RWPE2 (cell line): ENCODE measurements at places on chromosomes 11 and 22.

GRCh38 chr11:42025121-42025803 lies 565.8 kb upstream of the LRRC4C start:
- H3K36me3 ChIP-seq, result no peaks in the 10 kb centered on the region
- no peaks in the 10 kb centered on the region for H3K27me3 ChIP-seq
- no peak overlapping the region for H3K27ac ChIP-seq
- H3K4me3 ChIP-seq, result no peak overlapping the region

DNA sequence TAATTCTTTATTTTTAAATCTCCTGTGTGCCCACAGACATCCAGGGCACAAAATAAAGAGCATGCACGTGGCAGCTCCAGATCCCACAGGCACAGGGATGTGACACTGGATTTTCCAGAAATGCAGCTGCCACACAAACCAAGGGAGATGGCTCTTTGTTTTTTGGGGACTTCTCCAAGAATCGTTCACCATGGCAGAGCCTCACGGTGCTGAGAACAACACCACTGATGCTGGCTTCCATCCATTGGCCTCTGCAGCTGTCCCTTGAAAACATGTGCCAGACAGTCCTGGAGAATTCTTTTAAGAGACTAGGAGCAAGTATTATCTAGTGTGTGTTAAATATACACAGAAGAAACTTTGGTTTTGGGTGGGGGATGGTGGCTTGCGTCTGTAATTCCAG lies 108.4 kb upstream of the SLC22A12 start:
- H3K4me1 ChIP-seq, result no peaks in the 10 kb centered on the region
- H3K4me3 ChIP-seq, result no peak overlapping the region

DNA sequence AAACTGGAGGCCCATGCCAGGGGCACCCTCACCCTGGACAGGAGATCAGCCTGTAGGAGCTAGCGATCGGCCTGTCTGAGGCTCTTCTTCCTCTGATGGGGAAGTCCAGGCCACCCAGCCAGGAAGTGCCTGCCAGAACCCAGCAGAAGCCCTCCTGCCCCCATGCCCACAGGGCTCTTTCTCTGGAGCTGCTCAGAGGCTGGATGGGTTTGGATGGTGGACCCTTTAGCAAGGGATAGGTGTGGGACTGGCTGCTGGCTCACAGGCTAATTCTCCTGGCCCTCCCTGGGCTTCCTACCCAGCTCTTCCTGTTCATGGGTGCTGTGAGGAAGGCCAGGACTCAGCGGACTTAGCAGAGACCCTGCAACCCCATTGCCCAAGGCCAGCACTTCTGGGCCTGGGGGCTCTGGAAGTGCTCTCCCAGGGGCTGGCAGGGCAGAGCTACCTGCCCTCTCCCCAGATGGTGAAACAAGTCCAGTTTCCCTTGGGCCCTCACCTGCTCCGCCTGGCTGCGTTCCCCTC lies 7.6 kb downstream of the FXYD2 start:
- no peak overlapping the region for H3K4me3 ChIP-seq
- H3K4me1 ChIP-seq, result peaks cover 5% of the 10 kb centered on the region

DNA sequence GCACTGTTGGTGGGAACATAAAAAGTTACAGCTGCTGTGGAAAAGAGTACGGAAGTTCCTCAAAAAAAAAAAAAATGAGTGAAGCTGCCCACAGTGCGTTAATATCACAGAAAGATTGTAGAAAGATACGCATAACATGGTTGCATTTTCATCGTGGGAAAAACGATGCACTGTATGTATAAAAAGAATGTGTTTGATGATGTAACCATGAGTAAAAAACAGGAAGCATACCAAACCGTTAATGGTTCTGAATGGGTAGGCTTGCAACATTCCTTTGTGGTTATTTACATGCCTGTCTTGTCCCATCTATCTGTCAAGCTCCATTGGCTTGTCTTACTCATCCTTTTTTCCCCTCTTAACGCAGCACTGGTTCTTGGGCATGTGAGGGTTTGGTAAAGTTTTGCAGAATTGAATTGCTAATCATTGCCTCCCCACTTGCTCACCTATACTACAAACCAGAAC lies 33.8 kb upstream of the DKK3 start:
- no peak overlapping the region for H3K4me3 ChIP-seq
- no peaks in the 10 kb centered on the region for H3K27me3 ChIP-seq
- peak overlapping the region; percentile 96 for H3K27ac ChIP-seq
- no peak for DNase-seq
- peaks cover 34% of the 10 kb centered on the region for H3K4me1 ChIP-seq

- peaks cover 79% of the 10 kb centered on the region for H3K27me3 ChIP-seq
- H3K27ac ChIP-seq, result no peak overlapping the region
- no peaks in the 10 kb centered on the region for H3K4me1 ChIP-seq
- no peak overlapping the region for H3K4me3 ChIP-seq
- no peak for DNase-seq
Measured at GRCh38 chr11:43573233-43573632, 107.3 kb upstream of the HSD17B12 start.

DNA sequence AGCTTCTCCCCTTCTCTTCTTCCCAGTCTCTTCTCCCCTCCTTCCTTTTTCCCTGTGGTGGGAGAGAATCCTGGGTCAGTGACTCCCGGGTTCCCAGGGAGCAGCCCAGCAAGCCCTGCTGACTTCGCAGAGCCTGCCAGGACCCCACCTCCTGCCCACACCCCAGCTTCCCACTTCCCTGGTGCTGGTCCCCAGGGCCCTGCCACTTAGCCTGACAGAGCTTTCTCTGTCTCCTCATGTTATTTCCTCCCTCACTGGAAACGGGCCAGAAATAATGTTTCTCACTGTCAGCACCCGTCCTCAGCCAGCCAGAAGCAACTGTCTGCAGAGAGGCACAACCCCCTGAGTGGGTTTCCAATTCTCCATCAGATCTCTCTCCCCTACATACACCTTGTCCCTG lies 27.1 kb downstream of the C11orf96 start:
- no peak overlapping the region for H3K27ac ChIP-seq
- H3K4me1 ChIP-seq, result no peaks in the 10 kb centered on the region
- H3K36me3 ChIP-seq, result no peaks in the 10 kb centered on the region
- H3K4me3 ChIP-seq, result no peak overlapping the region
- no peak for DNase-seq

GRCh38 chr22:44680058-44680457 lies 21.9 kb upstream of the PRR5 start:
- no peak for DNase-seq
- no peaks in the 10 kb centered on the region for H3K36me3 ChIP-seq
- H3K4me3 ChIP-seq, result no peak overlapping the region
- no peak overlapping the region for H3K27ac ChIP-seq
- peaks cover 1% of the 10 kb centered on the region for H3K4me1 ChIP-seq
- no peaks in the 10 kb centered on the region for H3K27me3 ChIP-seq
